ENCODE measurements at places on chromosomes 6 and 20.

GRCh38 chr6:54935739-54936138, 89.2 kb downstream of the FAM83B start:
- DNase-seq = no peak

- DNase-seq = no peak
These were observed 49.4 kb upstream of the TAB2 start for GRCh38 chr6:149268146-149268545.

DNA sequence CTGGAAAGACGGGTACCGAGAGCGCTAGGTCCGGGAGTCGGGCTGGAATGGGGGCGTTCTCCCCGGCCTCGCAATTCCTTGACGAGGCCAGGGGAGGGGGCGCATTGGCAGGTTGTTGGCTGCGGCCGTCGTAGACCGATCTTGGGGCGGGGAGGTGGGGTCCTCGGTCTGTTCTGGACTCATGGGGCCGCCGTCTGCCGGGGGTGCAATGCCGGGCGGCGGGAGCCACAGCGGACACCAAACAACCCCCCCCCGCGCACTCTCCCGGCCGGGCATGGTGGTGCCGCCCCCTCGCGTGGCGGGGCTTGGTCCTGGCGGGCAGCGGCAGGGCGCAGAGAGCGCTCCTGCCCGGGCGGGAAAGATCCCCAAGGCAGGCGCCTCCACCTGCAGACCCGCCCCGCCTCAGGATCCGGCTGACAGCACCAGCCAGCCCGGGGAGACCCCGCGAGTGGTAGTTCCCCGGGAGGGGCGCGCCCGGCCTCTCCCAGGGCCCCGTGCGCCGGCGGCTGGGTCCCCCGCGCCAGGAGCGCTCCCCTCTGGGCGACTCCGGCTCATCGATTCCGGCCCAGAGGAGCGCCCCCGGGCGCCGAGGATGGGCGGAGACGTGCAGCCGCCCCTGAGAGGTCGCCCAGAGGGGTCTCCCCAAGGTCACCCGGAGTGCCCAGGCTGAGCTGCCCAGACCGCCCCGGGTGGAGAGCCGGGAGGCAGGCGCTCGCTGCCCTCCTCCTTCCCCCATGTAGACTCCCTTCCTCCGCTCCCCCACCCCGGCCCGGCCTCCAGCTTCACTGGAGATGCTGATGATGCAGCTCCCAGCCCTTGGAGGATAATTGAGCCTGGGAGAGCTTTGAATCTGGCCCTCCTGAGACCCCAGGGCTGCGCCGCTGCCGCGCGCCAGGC, 709 bp downstream of the PPP1R16B start:
- peak; percentile 44 for DNase-seq

DNA sequence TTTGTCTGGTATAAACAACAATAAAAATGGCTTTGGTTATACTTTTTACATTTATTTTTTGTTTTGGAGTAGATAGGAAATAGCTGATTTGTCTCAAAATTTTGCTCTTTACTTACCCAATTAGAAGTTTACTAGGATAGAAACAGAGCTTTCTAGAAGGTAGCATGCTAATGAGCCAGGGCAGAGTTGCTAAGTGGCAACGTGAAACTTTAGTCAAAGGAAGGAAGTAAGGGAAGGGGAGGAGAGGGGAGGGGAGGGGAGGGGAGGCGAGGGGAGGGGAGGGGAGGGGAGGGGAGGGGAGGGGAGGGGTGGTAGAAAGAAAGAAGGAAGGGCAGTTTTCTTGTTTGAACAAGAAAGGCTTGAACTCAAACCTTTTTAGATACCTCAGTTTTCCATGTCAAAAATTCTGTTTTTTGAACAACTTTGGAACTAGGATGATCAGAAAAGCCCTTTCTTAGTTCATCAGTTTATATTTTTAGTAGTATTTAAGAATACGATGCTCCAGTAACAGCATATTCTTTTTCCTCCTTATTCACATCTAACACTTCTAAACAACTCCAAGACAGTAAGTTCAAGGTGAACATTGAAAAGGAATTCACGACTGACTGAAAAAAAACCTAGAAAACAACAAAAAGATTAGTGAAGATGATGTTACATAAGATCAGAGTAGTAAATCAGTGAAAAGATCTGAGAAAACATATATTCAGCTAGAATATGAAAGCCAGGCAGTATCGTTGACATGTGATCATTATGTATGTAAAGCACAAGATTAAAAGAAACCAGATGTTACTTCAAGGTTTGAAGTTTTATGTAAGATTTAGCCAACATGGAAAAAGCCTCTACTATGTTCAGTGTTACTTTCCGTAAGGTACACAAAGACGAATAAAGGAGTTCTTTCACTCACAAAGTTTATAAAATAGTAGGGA, 263.4 kb downstream of the ARHGAP18 start:
- DNase-seq = no peak

GRCh38 chr6:15065261-15065989, 180.4 kb upstream of the JARID2 start:
- DNase-seq = no peak

DNA sequence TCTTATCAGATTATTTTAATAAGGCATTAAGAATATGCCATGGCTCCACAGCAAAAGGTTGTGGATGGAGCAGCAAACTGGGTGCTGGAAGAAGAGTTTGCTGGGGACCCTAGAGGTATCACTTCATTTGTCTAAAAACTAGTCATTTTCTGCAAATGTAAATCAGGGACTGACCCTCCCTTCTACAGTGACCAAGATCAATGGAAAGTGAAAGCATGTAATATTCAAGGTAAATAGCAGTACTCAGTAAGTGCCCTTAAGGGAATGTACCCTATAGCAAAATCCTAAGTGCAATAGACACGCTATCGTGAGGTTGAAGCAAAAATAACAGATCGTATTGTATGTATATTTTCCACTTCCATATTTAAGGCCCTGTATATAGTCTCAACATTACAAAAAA, 38.7 kb downstream of the TRDN start:
- DNase-seq = no peak

DNA sequence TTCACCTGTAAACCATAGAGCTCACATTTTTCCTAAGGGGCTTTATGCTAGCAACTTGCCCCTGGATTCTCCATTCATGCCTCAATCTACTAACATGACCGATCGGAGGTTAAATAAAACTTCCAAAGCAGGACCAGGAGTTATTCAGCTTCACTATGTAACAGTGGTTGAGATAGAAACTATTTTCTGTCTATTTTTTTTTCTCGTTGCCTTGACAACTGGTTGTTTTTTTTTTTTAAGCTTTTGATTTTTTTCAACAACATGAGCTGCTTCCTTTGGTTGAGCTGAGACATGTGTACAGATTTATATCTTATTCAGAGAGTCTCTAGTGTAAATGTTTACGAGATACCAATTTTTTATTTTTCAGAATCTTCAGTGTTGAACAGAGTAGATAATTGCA, 85.7 kb downstream of the SHLD1 start:
- DNase-seq = no peak

GRCh38 chr6:166957087-166957804, 896 bp upstream of the RNASET2 start:
- DNase-seq = no peak

GRCh38 chr6:31114970-31115849, 610 bp downstream of the PSORS1C1 start:
- DNase-seq = no peak

GRCh38 chr6:12327391-12327790, 37.2 kb downstream of the EDN1 start:
- DNase-seq = no peak

- no peak for DNase-seq
These were observed 688.6 kb downstream of the TENT5A start for GRCh38 chr6:81063891-81064290.

DNA sequence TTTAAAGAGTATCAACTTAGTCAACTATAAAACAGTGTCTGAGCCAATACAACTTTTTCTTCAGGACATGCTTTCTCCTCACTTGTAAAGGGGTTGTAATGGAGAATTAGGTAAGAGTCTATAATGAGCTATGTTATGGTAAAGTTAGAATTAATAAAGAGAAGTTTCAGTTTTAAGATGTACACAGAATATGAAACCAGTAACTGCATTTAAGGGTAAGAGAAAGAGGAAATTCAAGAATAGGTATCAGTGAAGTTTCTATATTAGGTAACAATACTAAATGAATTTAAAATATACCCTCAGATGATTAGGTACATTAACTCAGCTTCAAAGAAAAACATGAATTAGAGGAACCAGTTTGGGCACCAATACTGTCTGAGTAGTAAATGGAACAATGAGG, 1444.3 kb upstream of the ADGRB3 start:
- no peak for DNase-seq

GRCh38 chr6:131136021-131136786, 937 bp downstream of the AKAP7 start:
- DNase-seq = no peak

DNA sequence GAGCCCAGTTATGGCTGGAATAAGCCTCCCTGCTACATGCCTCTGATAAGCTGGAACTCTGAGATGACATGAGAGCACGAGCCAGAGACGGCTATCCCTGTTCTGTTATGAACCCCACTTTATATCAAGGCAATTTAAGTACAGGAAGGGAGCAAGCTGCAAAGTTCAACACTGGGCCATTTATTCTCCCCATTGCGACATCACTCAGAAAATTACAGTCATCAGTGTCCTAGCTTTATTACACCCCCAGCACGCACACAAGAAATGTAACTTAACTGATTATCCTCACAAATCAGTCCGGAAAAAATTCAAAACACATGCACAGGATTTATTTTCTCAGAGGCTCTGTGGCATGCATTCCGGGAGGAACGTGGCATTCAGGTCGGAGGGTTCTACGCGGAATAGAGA, 125.3 kb upstream of the SLC2A12 start:
- no peak for DNase-seq
